ENCODE measurements at places on chromosomes 6 and 20.

- no peak for DNase-seq
Measured at GRCh38 chr6:20711518-20711917, 177.3 kb downstream of the CDKAL1 start.

DNA sequence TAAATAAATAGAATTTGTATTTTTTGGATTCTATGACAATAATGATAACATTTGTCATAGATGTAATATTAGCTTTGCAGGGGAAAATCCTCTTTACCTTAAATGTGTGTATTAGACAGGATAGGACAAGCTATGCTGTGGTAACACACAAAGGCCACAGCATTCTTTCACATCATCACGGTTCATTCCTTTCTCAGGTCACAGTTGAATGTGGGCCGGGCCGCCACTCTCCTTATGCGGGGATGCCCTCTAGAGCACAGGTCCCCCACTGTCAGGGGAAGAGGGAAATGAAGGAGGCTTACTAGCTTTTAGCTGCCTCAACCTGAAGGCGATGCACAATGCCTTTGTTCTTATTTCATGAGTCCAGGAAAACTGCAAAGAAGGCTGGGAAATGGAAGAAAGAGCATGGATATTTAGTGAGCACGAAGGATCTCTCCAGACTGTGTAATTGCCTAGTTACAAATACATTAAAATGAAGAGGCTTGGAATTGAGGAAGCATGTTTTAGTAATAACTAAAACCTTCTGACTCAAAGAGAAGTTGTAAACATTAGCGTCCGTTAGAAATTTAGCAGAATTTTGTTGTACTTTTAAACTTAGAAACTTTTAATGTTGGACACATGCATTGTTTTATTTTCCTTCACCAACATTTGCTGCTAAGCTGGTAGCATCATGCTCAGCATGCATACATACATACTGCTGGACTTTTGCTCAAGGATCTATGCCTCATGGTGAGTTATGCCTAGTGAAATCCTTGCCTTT lies 248.9 kb upstream of the FOXQ1 start:
- DNase-seq: no peak

DNA sequence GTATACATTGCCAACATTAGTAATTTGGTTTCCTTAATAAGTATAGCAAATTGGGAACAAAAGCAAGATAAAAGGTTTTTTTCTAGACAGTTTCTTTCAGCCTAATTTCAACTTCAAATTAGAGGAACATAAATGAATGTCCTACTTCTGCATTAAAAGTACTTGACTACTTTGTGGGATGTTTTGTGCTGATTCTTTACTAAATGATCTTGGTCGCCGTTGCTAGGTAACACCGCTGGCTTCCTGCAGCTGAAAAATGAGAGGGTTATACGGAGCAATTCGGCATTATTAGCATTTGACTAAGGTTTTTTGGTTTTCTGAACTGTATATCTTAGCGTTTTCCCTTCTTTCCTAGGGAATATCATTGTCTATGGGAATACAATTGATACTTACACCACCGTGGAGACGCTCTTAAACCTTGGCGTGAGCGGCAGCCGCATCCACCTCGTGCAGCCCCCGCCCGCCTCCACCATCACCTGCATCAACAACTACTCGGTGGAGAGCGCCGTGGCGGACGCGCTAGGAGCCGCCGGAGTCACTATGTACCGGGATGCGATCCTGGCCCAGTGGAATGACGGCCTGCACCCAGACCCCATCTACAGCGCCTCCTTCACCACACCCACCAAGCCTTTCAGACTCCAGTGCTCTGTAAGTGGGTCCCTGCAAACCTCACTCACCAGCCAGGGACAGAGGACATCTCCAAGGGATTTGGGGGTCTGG lies 90.9 kb upstream of the INSM1 start:
- no peak for DNase-seq

DNA sequence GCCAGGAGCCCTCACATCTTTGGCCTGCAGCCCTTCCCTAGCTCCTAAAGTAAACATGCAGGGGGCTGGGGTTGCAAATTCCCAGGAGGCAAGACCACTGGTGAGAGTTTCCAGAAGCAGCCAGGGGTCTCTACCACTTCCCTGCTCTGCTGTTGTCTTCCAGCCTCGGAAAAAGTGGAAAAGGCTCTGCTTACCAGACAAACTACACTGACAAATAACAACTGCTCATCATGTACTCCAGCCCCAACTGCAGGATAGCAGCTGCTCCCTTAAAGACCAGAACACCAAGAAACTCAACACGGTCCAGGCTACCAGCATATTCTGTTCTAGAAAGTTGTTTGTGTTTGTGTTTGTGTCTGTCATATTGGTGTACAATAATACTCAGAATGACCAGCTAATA lies 187.5 kb upstream of the MARCKS start:
- DNase-seq: no peak

GRCh38 chr20:64006490-64006889 lies 25.6 kb downstream of the PRPF6 start:
- DNase-seq: no peak

GRCh38 chr6:134774201-134774638 lies 175.7 kb downstream of the ALDH8A1 start:
- no peak for DNase-seq

GRCh38 chr6:156316583-156317125 lies 460.5 kb upstream of the ARID1B start:
- no peak for DNase-seq

- DNase-seq: no peak
Measured at GRCh38 chr6:167985911-167986595, 11.4 kb upstream of the KIF25 start.

DNA sequence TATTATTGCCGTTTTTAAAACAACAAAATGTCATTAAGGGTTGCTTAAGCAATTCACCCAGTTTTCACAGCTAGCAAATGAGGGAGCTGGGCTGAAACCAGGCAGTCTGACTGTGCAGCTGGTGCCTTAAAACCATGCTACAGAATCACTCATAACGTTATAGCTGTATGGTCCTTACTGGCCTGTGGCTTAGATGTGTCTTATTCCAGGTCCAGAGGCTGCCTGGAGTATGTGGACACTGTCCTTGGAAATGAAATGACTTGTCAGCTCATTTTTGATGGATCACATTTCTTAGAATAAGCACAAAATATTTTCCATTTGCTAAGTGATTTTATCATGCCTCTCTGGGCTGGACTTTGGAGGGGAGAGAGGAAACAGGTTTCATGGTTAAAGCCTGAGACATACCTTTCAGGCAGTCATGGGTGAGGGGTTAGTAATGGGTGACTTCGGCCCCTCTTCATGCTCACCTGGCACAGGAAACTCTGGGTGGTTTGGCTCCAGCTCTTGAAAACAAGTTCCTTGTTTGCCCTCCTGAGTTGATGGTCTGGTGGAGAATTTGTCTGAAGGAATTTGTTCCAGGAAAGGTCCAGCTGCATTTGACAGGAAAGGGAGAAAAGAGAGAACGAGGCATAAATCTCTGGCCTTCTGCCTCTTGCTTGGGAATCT lies 823.2 kb downstream of the DHX35 start:
- DNase-seq: no peak

DNA sequence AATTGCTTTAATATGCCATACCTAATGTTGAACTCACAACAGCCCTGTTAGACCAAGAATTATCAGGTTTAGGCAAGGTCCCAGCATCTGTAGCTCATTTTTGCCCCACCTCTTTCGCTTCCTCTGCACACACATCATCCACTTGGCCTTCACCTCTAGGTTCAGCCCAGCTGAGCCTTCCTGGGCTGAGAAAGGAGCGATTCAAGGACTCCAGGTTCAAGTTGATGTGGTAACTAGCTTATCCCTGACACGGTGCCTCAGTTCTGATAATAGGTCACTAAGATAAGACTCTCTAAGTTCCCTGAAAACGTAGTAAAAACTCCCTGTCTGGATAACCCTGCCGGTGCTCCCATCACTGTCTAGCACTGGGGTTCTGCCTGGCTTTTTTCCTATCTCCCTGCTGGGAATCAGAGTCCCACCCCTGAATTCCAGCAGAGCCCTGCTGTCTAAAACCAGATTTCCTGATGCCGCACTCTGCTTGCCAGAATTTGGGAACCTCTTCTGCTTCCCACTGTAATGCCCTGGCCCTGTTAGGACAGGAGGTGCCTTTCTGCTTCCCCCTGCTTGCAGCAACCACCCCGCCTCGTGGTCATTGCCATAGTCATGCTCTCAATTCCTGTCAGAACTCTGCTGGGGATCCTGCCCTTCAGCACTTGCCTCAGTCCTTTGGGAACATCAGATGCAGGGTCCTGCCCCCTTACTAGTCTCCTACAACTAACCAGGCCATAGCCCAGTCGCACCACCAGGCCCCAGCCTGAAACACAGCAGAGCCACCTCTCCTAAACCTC lies 47.6 kb downstream of the ALDH8A1 start:
- DNase-seq: no peak

DNA sequence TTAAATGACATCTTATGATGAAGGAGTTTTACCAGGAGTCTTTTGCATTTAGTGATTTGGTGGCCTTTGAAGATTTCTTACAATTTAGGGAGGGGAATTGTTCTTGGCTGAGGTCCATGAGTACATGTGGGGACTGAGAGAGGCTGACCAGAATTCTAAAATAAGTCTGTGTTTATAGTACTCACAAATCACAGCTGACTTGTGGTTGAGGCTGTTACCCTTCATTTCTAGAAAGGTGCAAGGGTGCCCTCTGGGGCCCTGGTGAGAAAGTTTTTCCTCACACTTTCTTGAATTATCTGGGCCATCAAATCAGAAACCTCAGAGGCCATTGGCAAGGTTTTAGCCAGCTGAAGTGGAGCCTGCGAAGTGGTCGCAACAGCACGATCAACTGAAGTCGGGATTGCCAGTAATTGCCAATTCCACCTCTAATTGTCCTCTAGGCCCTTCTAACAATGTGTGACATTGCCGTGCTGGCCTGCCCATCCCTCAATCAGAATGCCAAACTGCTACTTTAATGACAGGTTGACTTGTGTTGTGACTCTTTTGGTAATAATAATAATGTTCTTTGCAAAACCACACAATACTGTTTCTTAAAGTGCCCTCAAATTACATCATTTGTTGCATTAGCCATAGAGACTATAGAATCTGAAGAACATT lies 221.6 kb downstream of the OGFRL1 start:
- DNase-seq: no peak

- DNase-seq: no peak
Measured at GRCh38 chr6:137808836-137809315, 58.2 kb upstream of the TNFAIP3 start.

DNA sequence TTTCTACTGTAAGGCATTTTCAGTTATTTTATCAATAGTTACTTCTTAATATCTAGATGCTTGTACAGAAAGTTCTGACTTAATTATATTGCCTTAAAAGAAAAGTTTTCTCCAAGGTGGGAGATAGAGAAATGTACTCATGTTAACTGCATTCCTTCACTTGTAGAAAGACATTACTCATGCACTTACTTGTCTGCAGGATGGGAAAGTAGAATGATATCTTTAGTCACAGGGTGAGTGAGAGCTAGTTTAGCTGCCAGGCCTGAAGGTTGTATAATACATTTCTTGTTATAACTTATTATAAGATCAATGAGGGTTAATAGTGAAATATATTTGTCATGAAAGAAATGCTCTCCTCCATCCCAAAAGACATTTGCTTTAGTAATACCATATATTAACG lies 92.1 kb downstream of the CRYBG1 start:
- DNase-seq: no peak
